Myocyte (in vitro differentiated cells): ENCODE measurements at places on chromosomes 12 and 14. TPM values are rescaled to one million over a fixed set of nuclear protein-coding genes. Genes with fewer than 3 reads are reported as not detected.

DNA sequence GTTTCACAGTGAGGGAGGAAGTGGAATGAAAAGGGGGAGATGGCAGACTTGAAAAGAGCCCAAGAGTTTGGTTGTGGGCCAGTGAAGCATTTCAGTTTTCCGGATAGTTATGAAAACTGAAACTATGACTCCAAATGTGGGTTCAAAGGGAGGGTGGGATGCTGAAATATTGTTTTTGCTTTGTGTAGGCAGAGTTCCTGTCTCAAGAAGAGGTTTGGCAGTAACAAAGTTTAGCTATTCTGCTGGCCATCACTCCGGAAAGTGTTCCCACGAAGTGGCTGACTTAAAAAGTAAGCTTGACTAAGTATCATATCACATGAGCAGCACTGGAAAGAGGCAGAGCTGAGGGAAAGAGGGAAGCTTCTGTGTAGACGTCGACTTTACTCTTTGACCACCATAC lies 85.2 kb downstream of the CAND1 start:
- peak; percentile 49 for DNase-seq

GRCh38 chr12:66149702-66150398 lies 19.3 kb upstream of the LLPH start:
- no peak for DNase-seq

GRCh38 chr12:45232756-45233372 lies 17.0 kb downstream of the ANO6 start:
- peak; percentile 95 for DNase-seq

DNA sequence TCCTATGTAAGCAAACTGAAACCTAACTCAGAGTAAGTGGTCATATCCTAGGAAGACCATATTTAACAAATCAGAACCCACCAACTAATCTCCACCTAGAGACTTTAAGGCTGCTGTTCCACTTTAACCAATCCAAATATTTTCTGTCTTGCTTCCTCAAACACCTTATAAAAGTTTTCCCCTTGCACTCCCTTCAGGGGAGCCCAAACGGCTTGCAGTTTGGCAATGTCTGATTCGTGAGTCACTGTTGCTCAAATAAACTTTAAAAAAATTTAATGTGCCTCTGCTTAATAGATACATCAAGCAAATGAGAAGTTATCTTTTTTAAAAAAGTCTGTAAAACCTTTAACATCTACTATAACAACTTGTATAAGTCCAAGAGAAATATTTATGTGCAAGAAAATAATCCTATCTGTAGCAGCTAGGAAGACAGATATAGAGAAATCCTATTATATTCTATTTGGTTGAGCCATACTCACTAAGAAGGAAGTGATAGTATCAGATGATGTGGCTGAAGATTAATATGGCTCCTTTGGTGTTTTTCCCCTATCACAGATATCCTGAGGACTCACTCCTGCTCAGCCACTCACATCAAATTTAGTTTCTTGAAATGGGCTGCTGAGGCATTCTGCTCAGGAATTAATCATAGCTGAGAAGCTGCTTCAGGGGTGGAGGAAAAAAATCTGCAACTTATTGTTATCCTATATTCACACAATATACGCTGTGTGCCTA lies 65.1 kb upstream of the DUSP6 start:
- no peak for DNase-seq

KCNMB4 gene
- total RNA-seq, result 1.6 TPM in 2 replicates

- DNase-seq, result no peak
Measured at GRCh38 chr14:103386713-103387329, 1.6 kb downstream of the MARK3 start.

- DNase-seq, result no peak
Measured at GRCh38 chr12:101480849-101481248, 5.7 kb downstream of the SPIC start.

LYZ gene
- total RNA-seq, result not detected in 2 replicates

DNA sequence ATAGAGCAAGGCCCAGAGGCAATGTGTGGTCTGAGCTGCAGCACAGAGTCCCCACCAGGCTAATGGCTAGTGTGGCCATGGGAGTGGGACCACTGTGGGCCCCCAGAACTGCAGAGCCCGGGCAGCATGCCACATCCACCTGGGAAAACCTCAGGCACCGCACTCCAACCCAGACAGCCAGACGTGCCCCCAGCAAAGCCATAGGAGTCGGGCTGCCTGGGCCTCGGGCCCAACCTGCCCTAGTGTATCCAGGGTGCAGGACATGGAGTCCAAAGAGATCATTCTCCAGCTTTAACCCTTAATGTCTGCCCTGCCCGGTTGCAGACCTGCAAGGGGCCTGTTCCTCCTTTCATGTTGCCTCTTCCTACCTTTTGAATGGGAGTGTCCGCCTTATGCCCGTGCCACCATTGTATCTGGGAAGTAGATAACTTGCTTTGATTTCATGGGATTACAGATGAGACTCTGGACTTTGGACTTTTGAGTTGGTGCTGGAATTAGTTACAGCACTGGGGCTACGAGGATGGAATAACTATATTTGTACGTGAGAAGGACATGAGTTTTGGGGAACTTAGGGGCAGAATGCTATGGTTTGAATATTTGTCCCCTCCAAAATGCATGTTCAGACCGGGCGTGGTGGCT lies 29.1 kb upstream of the DEGS2 start:
- DNase-seq, result no peak

SMIM41 gene
- total RNA-seq, result not detected in 2 replicates

GRCh38 chr14:61569308-61569707 lies 126.0 kb upstream of the HIF1A start:
- no peak for DNase-seq

ARL1 gene
- total RNA-seq, result 73.6 and 117 TPM in 2 replicates

USP44 gene
- 0.05 TPM in 1 of 2 replicates, not detected in the other for total RNA-seq

DNA sequence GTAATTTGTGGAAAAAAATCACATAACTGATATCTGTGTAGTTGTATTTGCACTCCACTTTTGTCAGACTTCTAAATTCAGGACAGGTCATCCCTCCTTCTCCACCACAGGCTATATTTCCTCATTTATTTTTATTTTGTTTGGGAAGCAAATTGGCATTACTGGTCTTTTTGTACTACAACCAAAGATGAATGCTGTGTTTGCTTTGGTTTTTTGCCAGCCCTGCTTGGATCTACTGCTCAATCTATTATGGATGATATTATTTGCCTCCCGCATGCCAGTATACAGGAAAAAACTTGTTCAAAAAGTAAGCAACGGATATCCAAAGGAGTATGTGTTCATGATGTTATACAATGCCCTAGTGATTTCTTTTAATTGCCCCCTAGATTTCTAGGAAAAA lies 948.8 kb downstream of the TRHDE start:
- no peak for DNase-seq

- DNase-seq, result no peak
Measured at GRCh38 chr12:38424436-38424835, 107.9 kb downstream of the ALG10B start.

DNA sequence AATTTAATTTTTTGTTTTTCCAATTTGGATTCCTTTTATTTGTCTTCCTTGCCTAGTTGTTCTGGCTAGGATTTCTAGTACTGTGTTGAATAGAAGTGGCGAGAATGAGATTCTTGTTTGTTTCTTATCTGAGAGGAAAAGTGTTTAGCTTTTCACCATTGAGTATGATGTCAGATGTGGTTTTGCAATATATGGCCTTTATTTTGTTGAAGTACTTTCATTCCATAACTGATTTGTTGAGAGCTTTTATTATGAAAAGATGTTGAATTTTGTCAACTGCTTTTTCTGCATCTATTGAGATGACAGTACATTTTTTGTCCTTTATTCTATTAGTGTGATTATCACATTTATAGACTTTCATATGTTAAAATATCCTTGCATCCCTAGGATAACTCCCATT lies 462.0 kb downstream of the CCDC91 start:
- no peak for DNase-seq

DNA sequence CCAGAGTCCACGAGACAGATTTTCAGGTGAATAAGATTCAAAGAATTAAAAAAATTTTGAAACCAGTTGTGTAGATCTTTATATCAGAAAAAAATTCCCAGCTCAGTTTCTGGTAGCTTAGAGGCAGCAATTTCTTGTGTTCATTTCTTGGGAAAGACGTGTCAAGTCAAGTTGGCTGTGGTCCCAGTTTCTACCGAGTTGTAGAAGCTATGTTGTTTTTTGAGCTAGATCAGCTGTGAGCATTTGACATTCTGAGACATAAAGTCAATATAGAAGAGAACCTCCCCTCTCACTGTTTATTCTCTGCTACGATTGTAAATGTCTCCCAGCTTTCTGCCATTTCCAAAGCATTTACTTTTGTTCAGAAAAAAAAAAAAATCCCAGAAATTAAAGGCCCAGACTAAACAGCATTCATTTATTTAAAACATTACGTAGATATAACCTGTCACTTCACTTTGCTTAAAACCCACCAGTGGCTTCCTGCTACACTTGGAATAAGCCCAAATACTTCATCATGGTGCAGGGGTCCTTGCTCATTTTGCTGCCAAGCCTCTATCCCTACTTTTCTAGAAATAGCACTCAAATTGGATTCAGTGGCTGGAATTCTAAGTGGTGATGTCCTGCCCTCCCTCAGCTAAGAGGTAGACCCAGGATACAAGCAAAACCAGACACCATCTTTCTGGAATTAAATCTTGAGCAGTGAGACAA lies 20.6 kb upstream of the PYGL start:
- peak; percentile 80 for DNase-seq

SLCO1A2 gene
- total RNA-seq, result 0.05 TPM in 1 of 2 replicates, not detected in the other

TRIM9 gene
- 8.6 and 18.2 TPM in 2 replicates for total RNA-seq

DNA sequence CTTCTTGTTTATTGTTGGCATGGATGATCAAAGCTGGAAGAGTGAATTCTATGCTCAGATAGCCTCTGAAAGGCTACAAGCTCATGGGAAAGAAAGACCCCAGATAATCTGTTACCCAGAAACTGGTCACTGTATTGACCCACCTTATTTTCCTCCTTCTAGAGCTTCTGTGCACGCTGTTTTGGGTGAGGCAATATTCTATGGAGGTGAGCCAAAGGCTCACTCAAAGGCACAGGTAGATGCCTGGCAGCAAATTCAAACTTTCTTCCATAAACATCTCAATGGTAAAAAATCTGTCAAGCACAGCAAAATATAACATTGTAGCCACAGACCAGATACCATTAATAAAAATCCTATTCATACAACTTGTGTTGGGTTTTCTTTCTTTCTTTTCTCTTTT lies 7.2 kb downstream of the ACOT6 start:
- no peak for DNase-seq

SLC17A8 gene
- total RNA-seq, result 0.05 TPM in 1 of 2 replicates, not detected in the other

DNA sequence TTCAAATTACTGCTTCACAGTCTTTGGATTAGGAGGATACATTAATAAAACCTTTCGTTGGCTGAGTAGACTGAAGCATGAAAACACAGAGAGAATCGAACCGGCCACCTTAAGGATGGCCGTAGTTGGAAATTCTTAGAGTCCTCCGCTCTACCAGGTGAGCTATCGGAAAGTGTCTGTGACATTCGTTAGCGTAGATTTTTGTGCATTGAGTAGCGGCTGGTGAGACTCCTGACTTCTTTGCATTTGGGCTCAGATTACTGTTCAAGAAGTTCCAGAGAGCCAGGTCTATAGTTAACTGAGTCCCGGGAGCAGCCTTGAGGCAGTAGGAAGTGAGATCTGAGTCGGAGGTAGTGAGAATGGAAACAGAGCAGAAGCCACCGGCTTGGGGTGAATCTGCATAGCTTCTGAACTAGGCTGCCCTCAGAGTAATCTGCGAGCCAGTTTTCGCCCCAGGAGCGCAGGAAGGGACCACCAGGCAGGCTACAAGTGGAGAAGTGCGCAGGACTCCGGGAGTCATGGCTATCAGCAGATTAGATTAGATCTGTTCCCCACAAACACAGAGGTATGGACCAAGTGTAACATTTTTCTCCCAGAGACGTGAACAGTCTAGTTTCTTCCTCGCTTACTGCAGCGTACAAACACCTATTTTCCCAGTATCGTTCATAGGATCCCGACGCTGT lies 11.0 kb downstream of the OR6S1 start:
- peak; percentile 20 for DNase-seq

DNA sequence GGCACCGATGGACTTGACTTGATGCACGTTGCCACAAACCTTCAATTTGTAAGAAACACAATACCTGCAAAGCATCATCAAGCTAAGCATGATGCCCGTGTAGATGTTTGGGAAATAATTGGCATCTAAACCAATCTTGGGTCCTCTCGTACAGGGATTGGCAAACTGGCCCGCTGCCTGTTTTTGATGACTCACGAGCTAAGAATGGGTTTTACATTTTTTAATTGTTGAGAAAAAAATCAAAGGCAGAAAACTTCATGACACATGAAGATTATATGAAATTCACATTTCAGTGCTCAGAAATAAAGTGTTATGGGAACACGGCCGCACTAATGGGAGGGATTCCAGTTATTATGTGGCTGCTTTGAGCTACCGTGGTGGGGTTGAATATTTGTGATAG lies 10.9 kb downstream of the MTA1 start:
- DNase-seq, result peak; percentile 69

DNA sequence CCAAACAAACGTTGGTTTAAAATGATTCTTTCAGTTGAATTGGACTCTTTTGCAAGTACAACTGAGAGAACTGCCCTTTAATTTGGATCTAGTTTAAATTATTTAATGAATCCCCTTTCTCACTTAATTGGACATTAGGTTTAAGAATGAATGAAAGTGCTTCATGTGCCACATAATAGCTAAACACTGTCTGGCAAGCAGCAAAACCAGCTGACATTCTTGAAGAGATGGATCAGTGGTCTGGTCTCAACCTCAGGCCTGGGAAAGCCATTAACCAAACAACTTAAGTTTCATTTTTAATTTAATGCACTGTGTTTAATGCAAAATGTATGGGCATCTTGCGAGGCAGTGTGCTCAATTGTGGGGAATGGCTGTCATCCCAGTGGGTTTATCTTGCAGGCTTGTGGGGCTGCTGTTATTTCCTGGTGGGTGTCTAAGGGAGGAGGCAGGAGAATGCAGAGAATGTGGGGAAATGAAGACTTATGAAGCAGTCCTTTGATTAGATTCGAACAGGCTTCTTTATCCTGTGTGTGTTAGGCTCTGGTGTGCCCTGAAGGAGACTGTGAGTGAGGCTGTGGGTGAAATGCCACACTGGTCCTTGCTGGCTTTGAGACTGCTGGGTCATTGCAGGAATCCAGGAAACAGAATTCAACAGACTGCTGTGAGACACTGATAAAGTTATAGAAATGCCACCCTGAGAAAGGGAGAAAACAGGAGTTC lies 144.1 kb upstream of the PELI2 start:
- no peak for DNase-seq

GRCh38 chr12:44433659-44434058 lies 442.5 kb downstream of the NELL2 start:
- no peak for DNase-seq

DNA sequence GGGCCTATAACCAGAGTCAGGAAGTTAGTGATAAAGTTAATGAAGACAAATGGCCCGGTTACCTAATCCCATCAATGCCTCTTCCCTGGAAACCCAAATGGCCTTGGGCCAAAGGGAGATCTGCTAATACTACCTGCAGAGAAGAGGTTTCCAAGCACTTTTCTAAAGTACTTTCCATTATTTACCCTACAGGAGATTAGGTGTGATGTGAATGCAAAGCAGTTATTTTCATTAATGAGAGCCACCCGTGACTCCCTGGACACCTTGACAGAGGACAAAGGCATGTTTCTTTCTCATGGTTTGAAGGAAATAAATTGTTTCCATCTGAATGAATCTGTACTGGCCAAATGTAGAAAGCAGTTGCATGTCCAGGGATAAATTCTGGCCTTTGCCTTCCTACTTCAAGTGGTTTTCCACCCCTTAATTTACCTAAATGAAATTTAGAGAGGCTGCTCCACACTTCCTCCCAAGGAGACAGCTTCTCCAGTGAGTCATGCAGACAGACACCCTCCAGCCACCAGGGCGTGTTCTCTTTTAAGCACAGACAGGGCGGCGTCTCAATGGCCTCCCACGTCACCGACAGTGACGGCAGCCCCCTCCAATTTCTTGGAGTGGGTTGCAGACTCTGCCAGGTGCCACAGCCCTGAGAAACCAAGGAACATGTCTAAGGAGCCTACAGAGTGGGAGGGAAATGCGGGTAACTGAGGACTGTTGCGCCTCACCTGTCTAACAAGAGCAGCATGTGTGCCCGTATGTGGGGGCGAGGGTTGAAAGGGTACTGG lies 43.9 kb upstream of the GNPNAT1 start:
- DNase-seq, result peak; percentile 70
